ENCODE measurements at places on chromosomes 6 and 20.

- DNase-seq: no peak
Observed at GRCh38 chr6:30194797-30195690, 18.2 kb downstream of the TRIM26 start.

GRCh38 chr20:62486484-62486883 is 10.7 kb upstream of the GATA5 start:
- DNase-seq: no peak

DNA sequence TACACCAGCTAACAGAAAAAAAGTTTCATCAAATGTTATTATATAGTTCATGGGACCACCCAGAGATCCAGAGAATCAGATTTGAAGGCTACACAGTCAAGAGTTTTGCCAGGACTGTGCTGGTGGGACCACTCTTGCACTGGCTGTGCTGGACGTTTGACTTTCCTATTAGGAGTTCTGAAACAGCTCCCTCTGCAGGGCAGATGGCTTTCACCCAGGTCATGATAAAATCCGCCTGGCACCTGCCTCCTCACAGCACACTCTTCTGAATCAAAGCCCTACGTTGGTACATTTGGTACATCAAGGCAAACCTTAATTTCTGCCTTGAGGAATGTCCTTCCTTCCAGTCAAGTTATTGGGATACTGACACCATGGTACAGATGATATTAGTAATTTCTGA is 302.1 kb downstream of the ZNF217 start:
- DNase-seq: no peak

DNA sequence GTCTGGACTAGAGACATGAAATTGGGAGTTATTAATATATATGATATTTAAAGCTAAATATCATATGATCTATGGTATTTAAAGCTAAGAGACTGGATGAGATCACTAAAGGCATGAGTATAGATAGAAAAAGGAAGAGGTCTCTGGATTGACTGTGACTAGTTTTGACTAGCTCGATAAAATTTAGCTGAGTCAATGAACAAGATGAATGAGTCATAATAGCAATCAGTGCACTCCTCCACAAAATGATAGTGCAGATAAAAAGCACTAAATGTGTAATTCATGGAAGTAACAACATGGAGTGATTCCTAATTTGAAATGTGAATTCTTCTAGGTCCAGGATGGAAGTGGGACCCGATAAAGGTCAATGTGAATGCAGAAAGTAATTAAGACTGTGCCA is 127.4 kb downstream of the PFDN4 start:
- DNase-seq: no peak

- no peak for DNase-seq
Observed at GRCh38 chr6:106536851-106537250, 92.4 kb downstream of the RTN4IP1 start.

GRCh38 chr6:13178107-13178506 is 150.2 kb downstream of the TBC1D7 start:
- DNase-seq: no peak

GRCh38 chr20:15091421-15092037 is 754.1 kb upstream of the FLRT3 start:
- no peak for DNase-seq

- no peak for DNase-seq
Observed at GRCh38 chr6:48826901-48827701, 636.0 kb downstream of the MMUT start.

GRCh38 chr20:237489-237888 is 10.4 kb downstream of the DEFB129 start:
- DNase-seq: no peak

GRCh38 chr6:29953686-29954085 is 11.4 kb downstream of the HLA-A start:
- DNase-seq: no peak

- no peak for DNase-seq
Observed at GRCh38 chr6:141968632-141969031, 164.1 kb upstream of the GJE1 start.

- no peak for DNase-seq
Observed at GRCh38 chr6:137676888-137677287, 182.7 kb upstream of the OLIG3 start.

GRCh38 chr20:53706466-53707370 is 113.1 kb upstream of the ZNF217 start:
- DNase-seq: no peak

- no peak for DNase-seq
Observed at GRCh38 chr6:158357570-158358216, 45.4 kb downstream of the TULP4 start.

DNA sequence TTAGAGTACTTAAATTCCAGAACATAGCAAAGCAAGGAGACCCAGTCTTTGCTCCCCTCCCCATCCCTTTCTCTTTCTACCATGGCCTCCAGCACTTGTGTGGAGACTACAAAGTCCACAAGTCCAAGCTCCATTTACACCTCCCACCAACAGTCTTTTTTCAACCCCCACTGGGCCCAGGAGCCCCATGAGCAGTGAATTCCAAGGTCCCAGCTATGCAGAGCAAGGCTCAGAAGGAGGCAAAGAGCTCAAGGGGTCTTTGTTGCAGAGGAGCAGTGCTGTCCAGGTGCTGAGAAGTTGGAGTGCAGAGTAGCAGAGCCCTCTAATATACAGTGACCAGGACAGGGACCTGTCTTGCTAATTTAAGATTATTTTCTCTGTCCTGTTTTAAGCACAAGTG is 9.0 kb downstream of the PAK5 start:
- no peak for DNase-seq

DNA sequence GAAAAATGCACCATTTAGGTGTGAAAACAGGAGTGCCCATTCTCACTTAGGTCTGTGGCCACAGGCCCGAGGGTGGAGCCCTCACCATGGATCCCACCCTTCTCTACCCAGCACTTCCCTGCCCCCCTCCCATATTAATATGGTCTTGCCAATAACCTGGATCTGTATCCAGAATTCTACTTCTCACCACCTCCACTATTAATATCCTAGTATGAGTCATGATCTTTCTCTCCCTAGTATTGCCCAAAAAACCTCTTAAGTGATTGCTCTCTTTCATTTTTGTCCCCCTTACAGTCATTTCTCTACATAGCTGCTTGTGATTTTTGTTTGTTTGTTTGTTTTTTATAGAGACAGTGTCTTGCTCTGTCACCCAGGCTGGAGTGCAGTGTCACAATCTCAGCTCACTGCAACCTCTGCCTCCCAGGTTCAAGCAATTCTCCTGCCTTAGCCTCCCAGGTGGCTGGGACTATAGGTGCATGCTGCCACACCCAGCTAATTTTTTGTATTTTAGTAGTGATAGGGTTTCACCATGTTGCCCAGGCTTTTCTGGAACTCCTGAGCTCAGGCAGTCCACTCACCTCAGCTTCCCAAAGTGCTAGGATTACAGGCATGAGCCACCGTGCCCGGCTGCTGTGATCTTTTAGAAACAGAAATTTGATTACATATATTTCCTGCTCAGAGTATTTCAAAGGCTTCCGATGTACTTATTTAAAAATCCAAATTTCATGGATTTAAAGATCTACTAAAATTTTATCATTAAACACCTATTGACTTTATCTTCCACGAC is 24.5 kb upstream of the TRDN start:
- DNase-seq: no peak

- DNase-seq: no peak
Observed at GRCh38 chr6:89736893-89737292, 82.7 kb downstream of the MDN1 start.

DNA sequence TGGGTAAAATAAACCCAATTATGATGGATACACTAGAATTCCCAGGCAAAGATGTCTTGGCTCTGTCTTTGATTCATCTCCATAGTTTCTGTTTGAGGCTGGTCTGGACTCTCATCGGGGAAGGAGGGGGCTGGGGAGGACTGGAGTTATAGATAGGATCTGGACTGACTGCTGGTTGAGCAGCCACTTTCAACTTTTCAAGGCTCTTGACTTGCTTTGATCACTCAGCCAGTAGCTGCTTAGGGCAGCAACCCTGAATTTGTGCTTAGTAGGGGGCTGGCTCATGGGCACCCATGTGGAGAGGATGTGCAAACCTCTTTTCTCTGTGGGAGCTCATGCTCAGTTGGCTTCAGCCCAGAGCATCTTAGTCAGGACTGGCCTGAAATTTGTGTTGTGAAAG is 114.0 kb upstream of the NEDD9 start:
- no peak for DNase-seq

DNA sequence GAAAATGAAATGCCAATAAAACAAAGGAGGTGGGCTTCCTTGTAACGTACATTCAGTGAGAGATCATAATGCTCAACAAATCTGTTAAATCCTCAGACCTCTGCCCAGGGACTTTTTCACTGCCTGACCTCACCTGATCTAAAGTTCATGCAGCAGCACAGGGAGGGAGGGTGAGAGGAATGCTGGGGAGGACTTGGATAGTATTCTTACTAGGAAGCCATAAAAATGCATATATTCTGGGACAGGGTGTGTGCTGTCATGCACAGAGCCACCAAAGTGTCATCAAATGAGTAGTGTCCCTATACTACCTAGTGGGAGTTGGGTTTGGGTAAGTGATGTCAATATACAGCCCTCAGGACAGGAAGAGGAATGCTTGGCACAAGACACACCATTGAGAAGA is 32.6 kb downstream of the CLIC5 start:
- DNase-seq: no peak

DNA sequence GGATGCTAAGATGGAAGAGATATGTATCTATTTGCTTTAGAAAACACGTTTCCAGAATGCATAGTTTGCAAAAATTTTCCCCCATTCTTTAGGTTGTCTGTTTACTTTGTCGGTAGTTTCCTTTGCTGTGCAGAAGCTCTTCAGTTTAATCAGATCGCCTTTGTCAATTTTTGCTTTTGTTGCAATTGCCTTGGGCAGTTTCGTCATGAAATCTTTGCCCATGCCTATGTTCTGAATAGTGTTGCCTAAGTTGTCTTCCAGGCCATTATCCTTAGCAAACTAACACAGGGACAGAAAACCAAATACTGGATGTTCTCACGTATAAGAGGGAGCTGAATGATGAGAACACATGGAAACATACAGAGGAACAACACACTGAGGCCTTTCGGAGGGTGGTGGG is 454.2 kb upstream of the SLC35B3 start:
- DNase-seq: no peak

GRCh38 chr6:137216106-137216505 is 3.1 kb downstream of the IFNGR1 start:
- DNase-seq: no peak

DNA sequence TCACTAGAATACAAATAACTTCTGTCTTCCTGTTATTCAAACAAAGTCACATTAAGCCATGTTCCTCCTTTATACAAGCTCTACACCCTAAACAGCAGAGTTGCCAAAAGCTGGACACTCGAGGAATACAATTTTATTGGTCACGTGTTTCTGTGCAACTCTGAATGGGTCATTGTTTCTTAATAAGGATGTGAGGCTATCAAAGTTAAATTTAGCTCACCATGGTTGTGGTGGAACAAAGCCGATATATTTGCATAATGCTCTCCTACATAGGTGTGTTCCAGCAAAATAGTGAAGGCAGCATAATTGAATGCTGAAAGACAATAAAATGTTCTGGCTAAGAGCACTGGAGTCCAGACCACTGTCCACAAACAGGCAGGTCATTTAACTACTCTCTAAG is 36.9 kb upstream of the CD2AP start:
- DNase-seq: no peak

- no peak for DNase-seq
Observed at GRCh38 chr6:38149531-38149930, 330.0 kb downstream of the ZFAND3 start.

DNA sequence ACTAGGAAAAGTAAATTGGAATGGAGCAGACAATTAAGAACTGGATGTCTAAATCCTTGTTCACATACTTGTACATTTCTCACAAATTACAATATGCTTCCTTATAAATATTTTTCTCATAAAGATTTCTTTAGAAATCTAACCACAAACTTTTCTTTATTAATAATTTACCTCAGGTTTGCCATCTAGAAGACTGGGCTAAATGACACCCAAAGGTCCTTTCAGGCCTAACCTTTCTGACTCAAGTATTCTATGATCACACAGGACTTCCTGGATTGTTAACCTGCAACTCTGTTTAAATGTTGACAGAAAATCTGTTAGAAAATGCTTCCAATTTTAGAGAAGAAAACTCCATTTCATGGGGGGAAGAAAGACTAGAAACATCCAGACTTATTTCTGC is 330.5 kb upstream of the MAP3K7 start:
- DNase-seq: no peak

DNA sequence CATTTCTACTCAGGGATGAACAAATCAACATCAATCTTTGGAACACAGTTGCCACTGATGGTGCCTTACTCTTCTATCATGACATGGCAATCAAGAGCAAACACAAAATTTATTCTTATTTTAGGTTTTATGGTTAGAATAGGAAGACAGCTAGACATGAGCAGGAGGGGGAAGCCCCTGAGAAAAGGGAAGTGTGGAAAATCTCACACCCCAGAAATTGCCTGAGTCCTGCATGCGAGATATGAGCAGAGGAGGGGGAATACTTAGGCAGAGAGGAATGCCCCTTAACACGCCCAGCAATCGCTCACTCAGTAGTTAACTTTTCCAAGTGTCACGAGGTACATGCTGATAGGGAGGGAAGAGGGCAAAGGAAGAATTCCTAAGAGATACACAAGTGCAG is 79.3 kb downstream of the PLG start:
- no peak for DNase-seq

DNA sequence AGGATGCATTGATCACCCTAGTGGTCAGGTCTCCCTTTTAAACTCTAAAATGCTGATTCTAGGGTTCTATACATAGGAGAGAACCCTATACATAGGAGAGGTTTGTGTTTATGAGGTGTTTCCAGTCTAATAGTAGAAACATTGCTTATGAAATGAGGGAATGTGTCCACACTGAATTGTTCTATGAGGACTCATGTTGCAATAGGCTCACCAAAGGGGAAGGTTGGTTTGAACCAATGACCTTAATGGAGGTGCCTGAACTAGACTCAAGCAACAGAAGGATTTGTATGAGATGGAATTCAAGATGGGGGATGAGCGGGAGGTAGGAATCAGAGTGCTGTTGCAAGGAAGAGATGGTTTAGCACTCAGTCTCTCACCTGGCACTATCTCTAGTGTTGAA is 33.5 kb upstream of the UBR2 start:
- DNase-seq: no peak

DNA sequence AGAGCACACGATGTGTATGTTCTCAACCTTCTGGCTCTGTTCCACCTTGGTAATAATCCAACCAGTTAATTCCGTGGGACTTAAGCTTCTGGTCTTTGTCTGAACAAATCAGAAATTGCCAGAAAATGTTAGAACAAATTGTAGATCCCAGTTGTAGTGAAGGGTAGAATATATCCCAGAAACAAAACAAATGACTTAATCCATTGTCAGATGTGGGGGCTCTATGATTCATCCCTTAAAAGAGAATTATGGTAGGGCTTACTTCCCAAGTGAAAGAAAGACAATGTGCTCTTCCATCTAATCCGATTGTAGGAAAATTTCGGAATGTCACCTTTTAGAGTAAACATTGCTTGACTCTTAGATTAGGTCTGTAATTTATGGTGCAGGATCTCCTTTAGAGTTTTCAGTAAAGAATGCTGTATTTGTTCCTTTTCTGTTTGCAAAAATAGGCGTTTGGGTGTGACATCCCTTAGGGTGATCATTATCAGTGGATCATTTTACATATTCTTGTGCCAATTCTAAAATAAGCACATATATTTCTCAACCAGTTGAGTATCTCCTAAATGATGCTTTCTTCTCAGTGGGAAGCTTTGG is 234.5 kb upstream of the ZNF217 start:
- no peak for DNase-seq

Data from cortex of kidney (tissue), 1 donor.